CD4-positive, CD25-positive, alpha-beta regulatory T cell (primary cell): ENCODE measurements at places on chromosomes 1 and 21.

- peak; percentile 72 for DNase-seq
Measured at GRCh38 chr1:113871597-113872113, at the start of gene PTPN22. Gene PTPN22, minus strand, starts transcription at chr1:113871712.

GRCh38 chr1:63327417-63328054, 5.2 kb downstream of the FOXD3 start:
- peak; percentile 30 for DNase-seq

GRCh38 chr1:11563560-11564069, 84.7 kb downstream of the DISP3 start:
- no peak for DNase-seq

- no peak for DNase-seq
Measured at GRCh38 chr1:83673312-83673711, 325.6 kb downstream of the TTLL7 start.

GRCh38 chr1:99713006-99713405, 53.4 kb downstream of the FRRS1 start:
- no peak for DNase-seq

DNA sequence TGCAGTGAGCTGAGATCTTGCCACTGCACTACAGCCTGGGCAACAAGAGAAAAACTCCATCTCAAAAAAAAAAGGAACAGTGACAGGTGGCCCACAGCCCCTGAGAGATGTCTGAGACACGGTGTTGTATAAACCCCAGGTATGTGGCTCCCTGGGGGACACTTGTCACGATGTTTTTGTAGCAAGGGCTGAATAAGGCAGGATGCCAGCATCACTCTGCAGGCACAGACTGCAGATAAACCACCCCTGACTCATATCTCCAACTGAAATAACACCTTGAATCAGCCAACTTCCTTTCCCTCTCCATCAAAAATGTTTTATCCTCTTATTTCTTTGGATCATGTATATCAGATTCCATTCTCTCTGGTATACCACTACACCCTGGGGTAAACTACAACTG, 52.5 kb downstream of the NMNAT2 start:
- no peak for DNase-seq
